ENCODE measurements at places on chromosomes 13 and 19.
A peak's percentile ranks its signal among the peaks of the same experiment; 100 is the strongest.

- no peak for DNase-seq
Observed at GRCh38 chr13:99766641-99767045, 204.9 kb downstream of the ZIC5 start.

DNA sequence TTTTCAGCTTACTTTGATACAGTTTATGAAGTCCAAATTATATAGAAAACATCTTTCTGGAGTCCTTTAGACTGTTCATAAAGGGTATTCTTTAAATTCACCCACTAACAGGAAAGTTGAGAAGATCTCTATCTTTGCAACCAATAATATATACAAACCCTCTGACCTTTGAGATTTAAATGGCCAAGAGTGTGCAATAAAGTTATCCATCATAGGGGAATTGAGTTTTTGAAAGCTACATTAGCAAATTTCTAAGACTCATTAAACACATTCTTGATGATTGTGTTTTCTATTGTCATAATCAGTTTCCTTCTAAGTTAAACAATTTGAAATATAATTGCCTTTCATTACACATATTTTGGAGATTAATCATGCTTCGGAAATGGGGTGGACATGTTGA is 15.9 kb downstream of the FLT1 start:
- DNase-seq = no peak

DNA sequence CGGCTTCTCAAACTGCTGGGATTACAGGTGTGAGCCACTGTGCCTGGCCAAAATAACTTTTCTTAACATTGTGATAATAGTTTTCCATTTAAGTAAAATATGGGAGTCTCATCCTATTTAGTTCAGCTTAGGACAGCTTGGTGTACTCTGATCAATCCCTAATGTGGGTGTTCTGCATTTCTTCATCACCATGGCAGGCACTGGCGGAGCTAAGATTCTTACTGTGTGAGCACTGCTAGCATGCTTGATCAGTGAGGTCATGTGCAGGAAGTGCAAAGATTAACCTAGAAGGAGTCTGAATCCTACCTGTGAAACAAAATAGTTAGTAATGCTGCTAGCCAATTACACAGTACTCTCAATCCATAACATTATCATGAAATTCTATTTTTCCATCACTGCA is 1684.2 kb upstream of the SLC10A2 start:
- no peak for DNase-seq

GRCh38 chr13:37884674-37885073 is 15.1 kb upstream of the TRPC4 start:
- DNase-seq = no peak

DNA sequence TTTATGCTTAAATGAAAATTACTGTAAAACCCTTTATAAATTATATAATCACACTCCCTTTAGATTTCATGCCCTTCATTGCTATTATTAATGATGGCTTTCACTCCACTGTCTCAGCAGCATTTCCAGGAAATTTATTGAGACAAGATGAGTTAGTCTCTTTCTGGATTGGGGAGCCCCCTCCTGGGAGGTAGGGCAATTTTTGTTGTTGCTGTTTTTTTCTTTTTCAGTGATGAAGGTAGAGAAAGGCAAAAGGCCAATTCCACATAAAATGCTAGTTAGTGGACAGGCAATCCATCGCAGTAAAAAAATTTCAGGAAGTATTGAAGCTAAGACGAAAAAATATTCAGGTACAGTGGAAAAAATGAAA is 80.2 kb downstream of the TEX26 start:
- no peak for DNase-seq

DNA sequence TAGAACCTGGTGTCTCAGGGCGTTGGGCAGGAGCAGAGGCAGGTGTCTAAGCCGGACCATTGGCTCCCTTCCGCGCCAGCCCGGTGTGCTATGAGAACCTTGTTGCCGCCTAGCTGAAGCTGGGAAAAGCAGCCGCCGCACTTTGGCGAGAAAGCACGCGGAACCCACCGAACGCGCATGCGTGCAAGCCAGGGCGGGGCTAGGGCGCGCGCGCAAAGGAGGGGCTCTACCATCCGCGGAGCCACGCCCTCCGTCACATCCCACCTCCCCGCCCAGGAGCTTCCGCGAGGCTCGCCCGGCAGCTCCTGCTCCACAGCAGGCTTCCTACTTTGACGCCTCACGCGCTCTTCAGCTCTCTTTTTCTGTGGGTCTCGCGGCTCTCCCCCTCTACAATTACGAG is 51.3 kb downstream of the WDR87 start:
- DNase-seq = no peak

DNA sequence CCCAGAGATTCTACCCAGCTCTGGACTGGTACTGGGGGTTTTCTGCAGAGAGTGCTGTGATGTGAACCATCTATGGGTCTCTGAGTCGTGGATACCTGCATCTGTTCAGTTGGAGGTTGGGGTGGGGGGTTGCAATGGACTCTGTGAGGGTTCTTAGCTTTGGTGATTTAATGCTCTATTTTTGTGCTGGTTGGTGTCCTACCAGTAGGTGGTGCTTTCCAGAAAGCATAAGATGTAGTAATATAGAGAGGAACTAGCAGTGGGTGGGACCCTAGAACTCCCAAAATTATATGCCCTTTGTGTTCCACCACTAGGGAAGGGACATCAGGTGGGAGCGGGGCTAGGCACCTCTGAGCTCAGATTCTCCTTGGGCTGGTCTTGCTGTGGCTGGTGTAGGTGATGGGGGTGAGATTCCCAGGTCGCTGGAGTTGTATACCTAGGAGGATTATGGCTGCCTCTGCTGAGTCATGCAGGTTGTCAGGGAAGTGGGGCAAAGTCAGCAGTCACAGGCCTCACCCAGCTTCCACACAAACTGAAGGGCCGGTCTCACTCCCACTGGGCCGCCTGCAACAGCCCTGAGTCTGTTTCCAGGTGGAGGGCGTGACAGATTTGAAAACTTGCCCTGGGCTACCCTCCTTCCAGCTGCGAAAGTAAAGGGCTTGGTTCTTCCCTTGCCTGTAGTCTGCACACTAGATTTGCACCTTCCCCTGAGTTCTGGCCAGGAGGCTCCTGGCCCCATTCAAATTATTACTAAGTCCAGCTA is 573.0 kb upstream of the SLITRK1 start:
- no peak for DNase-seq

DNA sequence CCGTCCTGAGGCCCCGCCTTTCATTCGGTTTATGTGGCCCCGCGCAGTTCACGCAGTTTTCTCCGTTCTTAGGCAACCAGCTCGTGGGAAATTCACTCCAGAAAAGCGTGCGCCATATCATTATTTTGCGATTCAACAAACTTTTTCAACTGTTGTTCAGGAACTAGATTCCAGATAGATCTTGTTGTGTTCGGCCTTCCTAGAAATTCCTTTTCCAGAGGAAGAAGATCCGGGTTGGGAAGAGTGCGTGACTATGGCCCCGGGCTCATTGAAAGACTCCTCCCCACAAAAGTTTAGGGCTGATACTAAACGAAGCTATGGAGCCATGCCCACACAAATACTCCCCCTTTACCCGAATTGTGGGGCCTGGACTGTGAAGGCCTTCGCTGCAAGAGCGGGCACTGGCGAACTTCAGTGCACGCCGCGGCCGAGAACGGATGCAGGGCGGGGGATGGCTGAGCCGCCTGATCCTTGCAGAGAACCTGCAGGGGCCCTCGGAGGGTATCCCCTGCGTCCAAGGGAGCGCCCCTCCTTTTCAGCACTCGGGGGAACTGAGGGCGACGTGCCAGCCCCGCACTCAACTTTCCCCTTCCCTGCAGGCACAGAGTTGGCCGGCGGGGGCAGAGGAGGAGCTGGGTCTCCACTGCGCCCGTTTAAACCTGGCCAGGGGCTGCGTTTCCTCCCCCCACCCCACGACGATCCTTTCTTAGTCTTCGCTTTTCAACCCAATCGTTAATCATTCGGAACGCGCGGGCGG is 904 bp upstream of the SOX1 start:
- no peak for DNase-seq

DNA sequence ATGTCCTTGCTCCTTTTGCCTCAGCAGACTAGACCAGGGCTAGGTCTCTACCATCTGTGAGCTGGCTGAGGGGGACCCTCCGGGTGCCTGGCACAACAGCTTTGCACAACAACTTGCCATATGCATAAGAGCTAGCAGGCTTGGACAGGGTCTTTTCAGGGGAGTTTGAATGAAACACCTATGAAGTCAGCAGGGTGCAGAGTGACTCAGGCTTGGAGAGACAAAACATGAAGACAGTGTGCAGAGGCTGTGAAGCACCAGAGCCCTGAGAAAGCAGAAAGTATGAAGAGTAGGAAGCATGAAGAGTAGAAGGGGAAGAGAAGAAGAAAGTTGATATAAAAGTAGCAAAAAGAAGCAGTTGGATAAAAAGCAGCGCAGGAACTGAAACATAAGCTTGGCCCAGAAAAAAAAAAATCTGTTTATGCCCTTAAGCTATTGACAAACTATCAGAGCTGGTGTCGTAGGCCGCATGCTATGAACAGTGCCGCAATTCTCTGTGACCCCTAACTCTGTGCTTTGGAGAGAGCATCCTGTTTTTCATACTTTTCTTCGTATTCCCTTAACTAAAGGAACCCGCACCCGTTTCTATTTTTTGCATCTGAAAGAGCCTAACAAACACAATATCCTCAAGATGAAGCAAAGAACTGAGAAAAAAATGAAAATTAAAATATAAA is 52.7 kb upstream of the FAM216B start:
- DNase-seq = no peak

GRCh38 chr13:46385946-46386345 is 1.1 kb downstream of the RUBCNL start:
- DNase-seq = no peak

DNA sequence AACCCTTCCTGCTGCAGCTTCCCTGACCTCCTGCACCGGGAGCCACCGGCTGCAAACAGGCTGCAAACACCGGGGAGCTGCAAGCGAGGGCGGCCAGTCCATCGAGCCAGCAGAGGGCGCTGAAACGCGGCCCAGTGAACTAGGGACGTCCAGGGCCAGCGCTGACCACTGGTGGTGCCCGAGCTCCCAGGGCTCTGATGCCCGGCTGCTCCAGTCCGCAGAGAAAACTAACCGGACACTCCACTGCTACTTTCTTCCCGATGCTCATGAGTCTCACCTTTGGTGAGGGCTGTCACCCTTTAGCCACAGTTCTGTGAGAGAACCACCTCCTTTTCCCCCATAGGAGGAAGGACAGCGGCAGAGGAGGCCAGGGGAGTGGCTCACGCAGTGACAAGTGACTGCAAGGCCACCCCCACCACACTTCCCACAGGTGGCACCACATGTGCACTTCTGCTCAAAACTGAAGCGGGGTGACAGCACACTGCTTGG is 82.8 kb upstream of the MTIF3 start:
- peak; percentile 14 for DNase-seq

GRCh38 chr13:101626925-101627555 is 174.6 kb downstream of the ITGBL1 start:
- no peak for DNase-seq

DNA sequence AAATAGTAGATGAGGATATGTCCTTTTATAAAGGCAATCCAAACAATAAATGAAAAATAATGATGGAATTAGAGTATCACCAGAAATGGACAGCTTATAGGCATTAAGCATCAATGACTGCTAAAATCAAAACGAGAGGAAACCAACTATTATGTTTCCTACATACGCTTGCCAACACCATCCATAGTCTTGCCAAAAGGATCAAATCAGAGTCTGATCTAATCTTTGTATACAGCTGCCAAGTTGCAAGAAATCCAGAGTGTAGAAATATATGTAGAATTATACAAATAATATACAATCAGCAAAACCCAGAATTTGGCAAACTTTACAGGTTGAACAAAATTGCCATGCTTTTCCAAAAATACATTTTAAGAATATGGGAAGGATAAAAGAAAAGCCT is 1661.6 kb downstream of the SLITRK1 start:
- DNase-seq = no peak

DNA sequence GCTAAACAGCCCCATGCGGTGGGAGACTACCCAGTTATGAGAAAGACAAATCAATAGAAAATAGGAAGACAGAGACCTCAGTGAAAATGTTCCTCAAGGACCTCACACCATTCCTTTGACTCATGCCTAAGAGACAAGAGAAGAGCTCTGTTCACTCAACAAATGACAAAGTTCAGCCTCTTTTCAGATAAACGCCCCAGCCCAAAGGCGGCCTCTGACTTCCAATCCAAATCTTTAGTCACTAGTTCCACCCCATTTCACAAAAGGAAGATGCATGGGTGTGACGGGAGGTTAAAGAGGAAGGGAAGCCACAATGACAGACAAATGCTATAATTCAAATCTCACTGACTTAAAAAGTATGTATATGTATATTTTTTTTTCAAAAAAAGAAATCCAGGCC is 8.1 kb downstream of the CARS2 start:
- no peak for DNase-seq

DNA sequence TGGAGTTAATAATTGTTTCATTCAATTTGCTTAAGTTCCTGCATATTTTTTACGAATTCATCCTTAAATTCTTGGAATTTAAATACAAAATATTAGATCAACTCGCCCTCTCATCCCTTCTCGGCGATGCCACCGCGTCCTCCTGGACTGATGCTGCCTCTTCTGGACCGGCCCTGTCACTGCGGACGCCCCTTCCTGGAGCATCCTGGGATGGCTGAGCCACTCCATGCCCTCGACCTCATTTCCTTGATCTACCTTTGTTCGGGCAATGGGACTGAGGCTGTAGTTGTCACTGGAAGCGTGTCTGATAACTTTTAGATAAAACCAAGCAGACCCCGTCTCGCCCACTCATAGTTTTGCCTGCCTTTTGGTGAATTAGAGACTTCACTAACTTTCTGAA is 283.7 kb downstream of the TEX29 start:
- no peak for DNase-seq

DNA sequence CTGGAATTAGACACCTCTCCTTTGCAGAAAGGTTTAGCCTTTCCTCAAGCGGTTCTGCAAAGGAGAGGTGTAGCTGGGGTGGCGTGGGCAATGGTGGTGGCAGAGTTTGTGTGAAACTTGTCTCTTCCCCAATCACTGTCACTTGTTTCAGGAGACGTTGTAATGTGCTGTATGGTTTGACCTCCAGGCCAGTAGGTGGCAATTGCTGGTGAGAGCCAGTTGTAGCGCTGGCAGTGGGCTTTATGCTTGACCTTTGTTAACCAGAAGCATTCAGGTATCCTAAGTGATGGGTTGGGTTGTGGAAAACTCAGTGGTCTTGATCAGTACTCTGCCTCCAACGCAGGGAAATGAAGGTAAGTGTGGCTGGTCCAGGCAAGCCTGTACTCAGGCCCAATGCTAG is 12.7 kb upstream of the LILRA5 start:
- DNase-seq = no peak

DNA sequence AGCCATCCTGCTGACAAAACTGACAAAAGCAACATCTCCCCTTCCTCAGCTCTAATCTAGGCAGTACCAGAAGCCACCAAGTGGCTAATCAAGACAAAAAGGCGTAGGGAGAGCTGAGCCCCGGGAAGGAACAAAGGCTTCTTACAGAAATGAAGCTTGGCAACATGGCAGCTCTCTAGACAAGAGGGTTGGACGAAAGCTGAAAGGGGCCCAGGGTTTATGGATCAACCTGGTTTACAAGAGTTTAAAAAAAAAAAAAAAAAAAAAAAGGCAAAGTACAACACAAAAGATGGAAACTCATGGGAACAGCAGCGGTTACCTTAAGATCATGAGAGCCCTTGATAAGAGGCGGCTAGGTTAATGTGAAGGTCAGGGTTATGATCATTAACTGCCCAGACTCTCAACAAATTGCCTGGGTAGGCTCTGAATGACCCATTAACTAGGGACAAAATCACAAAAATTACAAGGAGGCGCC is 14.0 kb downstream of the ZC3H4 start:
- no peak for DNase-seq

GRCh38 chr19:22427960-22428913 is 6.1 kb upstream of the ZNF98 start:
- no peak for DNase-seq

Measured in stimulated activated CD8-positive, alpha-beta memory T cell treated with anti-CD3 and anti-CD28 coated beads, Interleukin-2, amount 100 ng/mL, for 1 hour (primary cell).